ENCODE measurements at places on chromosomes 5 and 9.

- no peak for DNase-seq
These were observed 2.7 kb upstream of the BICD2 start for GRCh38 chr9:92767066-92768054.

GRCh38 chr5:67451640-67452279 lies 255.2 kb upstream of the CD180 start:
- DNase-seq = no peak

- peak; percentile 86 for DNase-seq
These were observed 222.3 kb downstream of the GLIS3 start for GRCh38 chr9:4077499-4078102.

- peak; percentile 83 for DNase-seq
These were observed 92.4 kb downstream of the NFIB start for GRCh38 chr9:14221558-14221957.

DNA sequence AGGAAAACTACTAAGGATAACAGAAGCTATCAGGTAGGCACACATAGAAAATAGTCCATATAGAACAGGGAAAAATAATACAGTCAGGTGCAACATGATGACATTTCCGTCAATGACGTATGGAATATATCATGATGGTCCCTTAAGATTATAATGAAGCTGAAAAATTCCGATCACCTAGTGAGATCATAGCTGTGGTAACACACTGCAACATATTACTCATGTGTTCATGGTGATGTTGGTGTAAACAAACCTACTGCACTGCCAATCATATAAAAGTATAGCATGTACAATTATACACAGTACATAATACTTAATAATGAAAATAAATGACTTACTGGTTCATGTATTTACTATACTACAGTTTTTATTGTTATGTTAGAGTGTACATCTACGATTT lies 60.0 kb downstream of the MEGF9 start:
- no peak for DNase-seq

GRCh38 chr5:96195123-96195522 lies 233.5 kb upstream of the ELL2 start:
- peak; percentile 51 for DNase-seq

- DNase-seq = no peak
These were observed 282.7 kb upstream of the VLDLR start for GRCh38 chr9:2338777-2339365.

- peak; percentile 74 for DNase-seq
These were observed 43.9 kb downstream of the SH3TC2 start for GRCh38 chr5:149018909-149019443.

GRCh38 chr5:169280286-169280685 lies 20.7 kb downstream of the SLIT3 start:
- no peak for DNase-seq

DNA sequence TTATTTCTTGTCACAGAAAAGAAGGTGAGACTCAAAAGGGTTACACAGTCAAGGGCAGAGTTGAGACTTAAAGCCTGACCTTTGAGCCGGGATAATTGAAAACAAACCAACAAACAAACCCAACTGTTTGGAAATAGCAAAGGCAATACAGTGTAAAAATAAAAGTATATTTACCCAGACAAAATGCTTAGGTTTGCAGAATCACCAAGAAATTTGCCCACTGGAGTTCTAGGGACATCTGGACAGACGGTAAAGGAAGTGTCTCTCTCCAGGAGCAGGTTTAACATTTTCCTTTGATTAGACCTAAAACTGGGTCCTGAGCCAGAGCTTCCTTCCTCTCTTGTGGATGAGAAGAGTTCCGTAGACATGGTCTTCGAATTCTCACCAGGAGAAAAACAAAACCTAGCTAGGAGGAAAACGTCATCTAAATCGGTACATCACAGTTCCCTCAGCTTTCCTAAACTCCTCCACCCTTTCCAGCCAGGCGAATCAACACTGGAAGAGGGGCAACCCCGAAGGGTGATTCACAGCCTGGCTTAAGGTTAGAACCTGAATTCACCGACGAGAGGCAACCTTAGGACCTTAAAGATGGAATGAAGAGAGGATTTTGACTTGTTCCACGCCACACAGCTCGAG lies 673 bp downstream of the CDC25C start:
- DNase-seq = no peak

- no peak for DNase-seq
These were observed 51.8 kb upstream of the FNIP1 start for GRCh38 chr5:131848662-131849061.

DNA sequence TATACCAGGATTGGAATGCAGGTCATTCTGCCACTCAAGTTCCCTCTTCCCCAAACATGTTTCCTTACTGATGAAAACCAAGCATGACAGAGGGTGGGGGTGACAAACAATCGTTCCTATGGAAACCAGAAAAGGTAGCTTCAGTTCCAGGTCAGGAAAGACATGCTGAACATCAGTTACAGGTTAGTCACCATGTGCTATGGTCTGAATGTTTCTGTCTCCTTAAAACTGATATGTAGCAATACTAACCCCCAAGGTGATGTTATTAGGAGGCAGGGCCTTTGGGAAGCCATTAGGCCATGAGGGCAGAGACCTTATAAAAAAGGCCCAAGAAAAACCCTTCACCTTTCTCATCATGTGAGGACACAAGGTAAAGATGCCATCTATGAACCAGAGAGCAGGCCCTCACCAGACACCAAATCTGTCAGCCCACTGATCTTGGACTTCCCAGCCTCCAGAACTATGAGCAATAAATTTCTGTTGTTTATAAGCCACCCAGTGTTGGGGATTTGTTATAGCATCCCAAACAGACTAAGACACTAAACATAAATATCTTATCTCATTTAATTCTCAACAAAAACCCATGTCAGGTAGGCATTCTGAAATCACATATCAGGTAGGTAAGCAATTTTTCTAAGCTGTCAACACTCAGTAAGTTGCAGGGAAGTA lies 15.7 kb upstream of the SH3RF2 start:
- DNase-seq = no peak

GRCh38 chr5:148827723-148828122 lies 1.3 kb downstream of the ADRB2 start:
- DNase-seq = peak; percentile 20

DNA sequence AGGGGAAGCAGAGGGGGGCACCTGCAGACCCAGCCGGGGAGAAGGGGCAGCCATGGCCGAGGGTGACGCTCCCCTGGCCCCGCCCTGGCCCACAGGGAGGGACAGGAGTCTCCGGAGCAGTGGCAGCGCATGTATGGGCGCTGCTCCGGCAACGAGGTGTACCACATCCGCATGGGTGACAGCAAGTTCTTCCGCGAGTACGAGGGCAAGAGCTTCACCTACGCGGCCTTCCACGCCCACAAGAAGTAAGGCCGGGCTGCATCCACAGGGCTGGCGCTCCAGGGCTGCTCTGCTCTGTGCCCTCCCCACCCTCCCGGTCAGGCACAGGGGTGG lies 68.2 kb downstream of the KCNT1 start:
- DNase-seq = no peak

DNA sequence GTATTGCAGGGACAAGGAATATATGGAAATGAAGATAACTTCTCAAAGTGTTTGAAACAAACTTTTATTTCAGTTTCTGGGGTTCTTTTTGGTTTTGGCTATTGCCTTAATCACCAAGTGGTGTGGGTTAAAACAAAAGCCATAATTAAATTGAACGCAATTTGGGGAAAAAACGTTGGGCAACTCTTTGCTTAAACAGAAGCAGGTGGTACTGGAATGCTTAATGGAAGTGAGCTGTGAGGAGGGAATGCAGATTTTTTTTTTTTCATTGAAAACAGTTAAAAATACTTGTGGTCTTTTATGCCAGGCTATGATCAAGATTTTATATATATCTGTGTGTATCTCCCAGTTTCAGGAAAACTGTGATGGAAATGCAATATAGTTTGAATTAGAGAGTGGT lies 195.7 kb upstream of the TUT7 start:
- peak; percentile 21 for DNase-seq

DNA sequence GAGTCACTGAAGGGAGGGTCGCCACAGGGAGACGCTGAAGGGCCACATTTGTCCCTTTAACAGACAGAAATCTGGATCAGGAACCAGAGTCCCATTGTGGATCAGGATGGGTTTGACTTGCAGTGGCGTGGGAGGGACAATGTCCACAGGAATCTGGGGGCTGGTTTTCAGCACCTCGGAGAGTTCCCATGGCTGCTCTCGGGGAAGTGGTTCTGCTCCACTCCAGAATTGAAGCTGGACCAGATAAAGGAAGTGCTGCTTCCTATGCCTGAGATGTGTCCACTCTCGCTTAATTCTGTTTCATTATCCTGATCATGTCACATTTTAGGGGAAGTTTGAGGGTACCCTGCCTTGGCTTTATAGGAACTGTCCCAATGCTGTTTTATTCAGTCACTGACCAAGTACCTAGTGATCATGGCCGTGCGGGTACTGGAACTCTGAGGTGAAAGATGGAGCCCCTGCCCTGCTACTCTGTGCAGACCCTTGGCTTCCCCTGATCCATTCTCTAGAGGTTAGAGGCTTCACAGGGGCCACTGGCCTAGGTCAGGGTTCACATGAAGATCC lies 28.7 kb downstream of the ENHO start:
- peak; percentile 52 for DNase-seq

- DNase-seq = peak; percentile 86
These were observed 81.9 kb downstream of the TNC start for GRCh38 chr9:115035841-115036612.

GRCh38 chr9:7984692-7985091 lies 185.1 kb upstream of the DMAC1 start:
- DNase-seq = no peak

- peak; percentile 88 for DNase-seq
These were observed 8.7 kb downstream of the TAS2R1 start for GRCh38 chr5:9621379-9621903.

DNA sequence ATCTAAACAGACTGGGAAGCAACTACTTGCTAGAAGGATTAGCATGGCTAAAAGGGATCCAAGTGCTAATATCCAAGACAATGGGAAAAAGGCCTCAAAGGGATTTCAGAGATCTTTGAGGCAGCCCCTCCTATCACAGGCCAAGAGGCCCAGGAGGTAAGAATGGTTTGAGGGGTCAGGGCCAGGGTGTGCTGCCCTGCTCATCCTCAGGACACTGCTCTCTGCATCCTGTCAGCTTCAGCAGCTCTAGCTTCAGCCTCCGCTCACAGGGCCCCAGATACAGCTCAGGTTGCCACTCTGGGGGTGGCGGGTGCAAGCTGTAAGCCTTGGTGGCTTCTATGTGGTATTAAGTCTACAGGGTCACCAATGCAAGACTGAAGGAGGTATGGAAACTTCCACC lies 278.7 kb downstream of the PARP8 start:
- no peak for DNase-seq

GRCh38 chr5:45454114-45454513 lies 242.1 kb downstream of the HCN1 start:
- DNase-seq = no peak

GRCh38 chr9:137227054-137227852 lies at the start of gene RNF224:
TSS of gene RNF224 (plus strand) at chr9:137227502. CDS start at chr9:137228336, 834 bp downstream.
- DNase-seq = peak; percentile 60

DNA sequence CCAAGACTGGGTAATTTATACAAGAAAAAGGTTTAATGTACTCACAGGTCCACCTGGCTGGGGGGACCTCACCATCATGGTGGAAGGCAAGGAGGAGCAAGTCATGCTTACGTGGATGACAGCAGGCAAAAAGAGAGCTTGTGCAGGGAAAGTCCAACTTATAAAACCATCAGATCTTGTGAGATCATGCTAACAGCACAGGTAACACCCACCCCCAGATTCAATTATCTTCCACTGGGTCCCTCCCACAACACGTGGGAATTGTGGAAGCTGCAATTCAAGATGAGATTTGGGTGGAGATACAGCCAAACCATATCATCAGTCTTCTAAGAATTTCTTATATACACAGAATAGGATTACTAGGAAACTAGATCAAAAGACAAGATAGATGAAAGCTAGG lies 555.6 kb downstream of the PRR16 start:
- DNase-seq = no peak

DNA sequence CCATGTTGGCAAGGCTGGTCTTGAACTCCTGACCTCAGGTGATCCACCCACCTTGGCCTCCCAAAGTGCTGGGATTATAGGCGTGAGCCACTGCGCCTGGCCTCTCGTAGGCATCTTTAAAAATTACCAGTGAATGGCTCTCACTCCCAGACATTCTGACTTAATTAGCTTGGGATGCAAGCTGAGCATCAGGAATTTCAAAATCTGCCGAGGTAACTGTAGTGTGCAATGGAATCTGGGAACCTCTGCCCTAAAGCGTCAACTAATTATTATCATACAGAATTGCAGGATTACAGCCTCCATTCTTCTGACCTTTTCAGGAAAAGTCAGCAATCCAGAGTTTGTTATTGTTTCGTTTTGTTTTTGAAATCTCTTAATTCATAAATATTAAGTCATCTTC lies 213.4 kb upstream of the DMAC1 start:
- no peak for DNase-seq

DNA sequence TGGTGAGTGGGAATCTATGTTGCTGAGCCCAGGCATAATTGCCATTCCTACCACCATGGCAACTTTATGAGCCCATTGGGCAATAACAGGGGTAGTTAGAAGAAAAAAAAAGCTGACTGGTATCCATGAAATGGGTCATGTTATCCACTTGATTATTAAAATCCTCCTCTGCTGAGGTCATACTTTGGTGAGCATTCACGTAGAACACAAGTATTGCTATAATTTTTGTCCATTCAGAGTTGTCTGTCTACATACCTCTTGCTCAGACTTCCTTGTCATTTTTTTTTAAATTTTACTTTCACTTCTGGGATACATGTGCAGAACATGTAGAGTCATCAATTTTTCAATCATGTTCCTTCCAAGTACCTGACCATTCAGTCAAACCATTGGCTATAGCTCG lies 780.8 kb upstream of the ARRDC3 start:
- no peak for DNase-seq

DNA sequence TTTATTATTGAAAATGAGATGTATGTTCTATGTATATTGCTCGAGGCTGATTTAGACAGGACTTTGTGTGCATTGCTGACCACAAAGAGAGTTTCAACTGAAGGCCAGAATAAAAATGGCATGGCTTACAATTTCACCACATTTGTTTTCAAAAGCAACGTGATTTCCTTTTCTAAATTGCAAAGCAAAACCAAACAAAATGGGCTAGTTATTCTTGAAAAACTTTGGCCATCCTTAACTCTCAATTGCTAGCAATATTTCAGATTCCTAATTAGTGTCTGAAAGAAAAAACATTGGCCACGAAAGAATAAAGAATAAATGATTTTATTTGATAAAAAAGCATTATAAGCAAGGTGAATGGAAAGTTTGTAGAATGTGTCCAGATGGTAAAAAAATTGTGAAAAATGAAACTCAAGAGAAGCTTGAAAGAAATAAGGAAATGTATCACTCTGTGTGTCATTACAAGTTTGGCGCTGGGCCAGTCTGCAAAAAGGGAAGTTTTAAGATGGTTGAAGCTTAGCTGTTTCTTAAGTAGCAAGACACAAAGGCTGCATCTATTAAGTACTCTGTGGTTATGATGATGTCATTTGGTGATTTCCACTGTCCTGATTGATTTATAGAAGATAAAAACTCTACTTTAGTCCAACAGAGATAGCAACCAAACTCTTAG lies 89.2 kb upstream of the PRLR start:
- DNase-seq = peak; percentile 50

DNA sequence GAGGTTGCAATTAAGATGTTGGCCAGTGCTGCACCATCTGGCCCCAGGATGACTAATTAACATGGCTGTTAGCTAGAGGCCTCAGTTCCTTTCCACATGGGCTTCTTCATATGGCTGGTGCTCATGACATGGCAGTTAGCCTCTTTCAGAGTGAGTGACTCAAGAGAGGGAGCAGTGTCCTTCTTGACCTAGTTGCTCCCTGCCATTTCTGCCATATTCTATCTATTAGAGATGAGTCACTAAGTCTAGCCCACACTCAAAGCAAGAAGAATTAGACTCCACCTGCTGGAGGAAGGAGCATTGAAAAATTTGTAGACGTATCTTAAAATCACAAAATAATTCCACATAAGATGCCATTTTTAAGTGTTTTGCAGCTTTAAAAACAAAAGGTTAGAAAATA lies 651.2 kb upstream of the CCNG1 start:
- no peak for DNase-seq

Data from fibroblast of skin of back (primary cell).